ENCODE measurements at places on chromosomes 7 and 10. TPM values are rescaled to one million over a fixed set of nuclear protein-coding genes. Genes with fewer than 3 reads are reported as not detected.

SPDYE6 gene
- not detected for total RNA-seq

PTPRN2 gene
- total RNA-seq, result 2.8 TPM

STOX1 gene
- not detected for total RNA-seq

SEMA3D gene
- total RNA-seq, result 0.79 TPM

CCL26 gene
- total RNA-seq, result not detected

RBM20 gene
- total RNA-seq, result not detected

IFT22 gene
- total RNA-seq, result 12.0 TPM

KCNIP2 gene
- total RNA-seq, result 0.51 TPM

RNF32 gene
- 1.8 TPM for total RNA-seq

TBX20 gene
- not detected for total RNA-seq

DNA sequence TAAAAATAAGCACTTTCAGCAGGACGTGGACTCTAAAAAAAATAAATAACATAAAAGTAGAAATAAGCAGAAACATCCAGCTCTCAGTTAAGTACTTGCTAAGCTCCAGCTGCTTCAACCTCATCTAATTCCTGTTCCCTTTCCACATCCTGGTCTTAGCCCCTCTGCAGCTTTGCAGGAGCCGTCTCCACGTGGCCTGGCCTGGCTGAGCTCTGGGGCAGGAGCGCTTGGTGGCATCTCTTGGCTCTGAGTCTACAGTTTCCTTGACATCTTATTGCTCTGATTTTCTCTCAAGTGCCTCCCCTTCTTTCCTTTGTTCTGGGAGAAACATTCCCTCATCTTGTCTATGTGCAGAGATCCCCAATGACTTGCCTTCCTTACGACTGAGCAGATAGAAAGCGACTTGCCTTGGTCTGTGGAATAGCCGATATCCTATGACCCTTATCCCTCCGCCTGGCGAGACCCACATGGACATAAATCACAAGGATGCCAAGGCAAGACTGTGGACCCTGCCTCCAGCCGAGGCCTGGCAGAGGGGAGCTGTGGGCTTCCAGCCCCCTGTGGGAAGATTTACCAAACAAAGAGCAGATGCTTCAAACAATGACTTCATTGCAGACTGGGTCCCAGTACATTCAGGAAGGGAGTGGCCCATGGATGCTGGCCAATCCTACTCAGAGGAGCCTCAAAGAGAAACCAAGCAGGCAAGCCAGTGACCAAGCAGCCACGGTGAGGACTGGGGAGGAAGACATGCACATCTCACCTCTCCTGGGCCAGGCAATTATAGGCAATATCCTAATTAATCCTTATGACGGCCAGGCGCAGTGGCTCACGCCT is 61.9 kb downstream of the SPOCK2 start:
- peak; percentile 24 for DNase-seq

- DNase-seq, result no peak
Observed at GRCh38 chr7:102188746-102189145, 97.9 kb upstream of the SH2B2 start.

DNA sequence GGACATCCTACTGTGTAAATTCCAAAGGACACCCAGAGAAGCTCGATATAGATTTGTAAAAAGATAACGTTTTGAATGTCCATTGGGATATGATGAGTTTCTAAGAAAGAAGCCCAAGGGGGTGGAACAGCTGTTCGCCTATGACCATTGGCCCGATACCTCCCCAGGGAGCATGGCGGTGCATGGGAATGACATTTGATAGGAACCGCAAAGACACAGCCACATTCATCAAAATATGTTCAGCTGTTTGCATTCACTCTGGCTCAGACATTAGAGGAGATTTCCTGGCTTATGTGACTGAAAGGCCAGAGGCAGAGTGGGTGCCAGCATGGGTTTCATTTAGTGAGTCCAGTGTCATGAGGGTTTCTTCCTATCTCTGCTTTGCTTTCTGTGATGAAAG is 56.0 kb upstream of the BAIAP2L1 start:
- no peak for DNase-seq

- no peak for DNase-seq
Observed at GRCh38 chr7:51850126-51850525, 533.5 kb upstream of the COBL start.

GRCh38 chr10:103307594-103307993 is 30.7 kb downstream of the INA start:
- no peak for DNase-seq

GRCh38 chr10:73983096-73984047 is 14.5 kb upstream of the VCL start:
- peak; percentile 78 for DNase-seq

- DNase-seq, result no peak
Observed at GRCh38 chr7:75689246-75690099, 49.3 kb downstream of the HIP1 start.

DNA sequence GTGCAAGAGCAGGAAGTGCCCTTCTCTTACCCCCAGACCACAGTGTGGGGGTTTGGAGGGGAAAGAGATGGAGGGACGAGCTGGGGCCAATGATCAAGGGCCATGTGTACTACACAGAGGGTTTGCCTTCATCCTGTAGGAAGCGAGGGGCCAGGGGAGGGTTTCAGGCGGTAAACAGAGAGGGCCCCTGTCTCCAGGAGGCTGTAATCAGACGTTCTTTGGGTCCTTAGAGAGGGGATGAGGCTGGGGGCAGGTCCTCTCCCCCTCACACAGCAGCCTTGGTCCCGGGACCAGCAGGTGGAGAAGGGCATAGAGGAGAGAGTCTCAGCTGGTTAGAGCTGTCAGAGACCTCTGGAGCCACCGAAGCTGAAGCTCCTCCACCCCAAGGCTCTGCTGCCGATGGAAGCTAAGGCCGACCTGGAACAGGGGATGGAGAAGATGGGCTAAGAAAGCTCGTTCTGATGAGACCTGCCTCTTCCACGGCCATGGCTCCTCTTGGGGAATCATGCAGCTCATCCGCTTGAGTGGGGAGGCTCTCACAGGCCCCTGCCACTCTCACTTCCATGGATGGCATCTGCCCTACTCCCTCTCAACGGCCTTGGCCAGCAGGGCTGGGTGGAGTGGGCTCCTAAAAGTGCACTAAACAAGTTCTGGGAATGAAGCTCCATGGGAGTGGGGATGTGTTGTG is 3.5 kb downstream of the LOXL4 start:
- no peak for DNase-seq

GRCh38 chr7:157555313-157555712 is 218.5 kb downstream of the DNAJB6 start:
- DNase-seq, result no peak

GRCh38 chr7:50356212-50356944 is 51.9 kb downstream of the IKZF1 start:
- no peak for DNase-seq

- no peak for DNase-seq
Observed at GRCh38 chr10:53699231-53699630, 926.6 kb upstream of the MBL2 start.

DNA sequence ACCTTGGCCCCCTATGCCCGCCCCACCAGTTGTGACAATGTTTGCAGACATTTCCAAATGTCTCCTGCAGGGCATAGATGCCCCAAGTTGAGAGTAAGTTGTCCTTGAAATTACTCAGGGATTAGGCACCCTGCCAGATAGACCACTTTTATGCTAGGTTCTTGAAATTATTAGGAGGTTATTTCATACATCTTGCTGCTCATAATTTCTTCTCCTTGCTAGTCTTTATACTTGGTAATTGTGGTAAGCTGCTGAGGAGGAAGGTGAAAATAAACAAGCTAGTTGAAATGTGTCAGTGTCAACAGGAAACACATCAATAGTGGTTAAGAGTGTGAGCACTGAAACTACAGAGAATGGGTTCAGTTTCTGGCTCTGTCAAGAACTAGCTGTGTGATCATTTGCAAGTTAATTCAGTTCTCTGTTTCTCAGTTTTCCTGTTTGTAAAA is 63.7 kb upstream of the AOAH start:
- DNase-seq, result no peak

DNA sequence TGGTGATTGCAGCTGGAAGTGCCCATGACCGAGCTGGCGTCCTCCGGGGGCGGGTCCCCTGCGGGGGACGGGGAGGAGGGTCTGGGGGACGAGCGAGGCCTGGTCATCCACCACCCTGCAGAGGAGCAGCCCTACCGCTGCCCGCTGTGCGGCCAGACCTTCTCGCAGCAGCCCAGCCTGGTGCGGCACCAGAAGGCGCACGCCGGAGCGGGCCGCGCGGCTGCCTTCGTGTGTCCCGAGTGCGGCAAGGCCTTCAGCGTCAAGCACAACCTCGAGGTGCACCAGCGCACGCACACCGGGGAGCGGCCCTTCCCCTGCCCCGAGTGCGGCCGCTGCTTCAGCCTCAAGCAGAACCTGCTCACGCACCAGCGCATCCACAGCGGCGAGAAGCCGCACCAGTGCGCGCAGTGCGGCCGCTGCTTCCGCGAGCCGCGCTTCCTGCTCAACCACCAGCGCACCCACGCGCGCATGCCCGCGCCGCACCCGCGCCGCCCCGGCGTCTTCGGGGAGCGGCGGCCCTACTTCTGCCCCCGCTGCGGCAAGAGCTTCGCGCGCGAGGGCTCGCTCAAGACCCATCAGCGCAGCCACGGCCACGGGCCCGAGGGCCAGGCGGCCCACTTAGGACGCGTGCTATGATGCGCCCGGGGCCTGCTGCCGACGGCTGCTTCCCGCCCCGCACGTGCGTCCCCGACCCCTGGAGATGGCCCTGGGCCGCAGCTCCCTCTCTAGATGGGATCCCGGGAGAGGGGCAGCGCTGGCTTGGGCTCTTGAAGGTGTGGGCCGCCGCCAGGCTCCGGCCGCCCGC is 28.7 kb downstream of the ZNF775 start:
- DNase-seq, result no peak

DNA sequence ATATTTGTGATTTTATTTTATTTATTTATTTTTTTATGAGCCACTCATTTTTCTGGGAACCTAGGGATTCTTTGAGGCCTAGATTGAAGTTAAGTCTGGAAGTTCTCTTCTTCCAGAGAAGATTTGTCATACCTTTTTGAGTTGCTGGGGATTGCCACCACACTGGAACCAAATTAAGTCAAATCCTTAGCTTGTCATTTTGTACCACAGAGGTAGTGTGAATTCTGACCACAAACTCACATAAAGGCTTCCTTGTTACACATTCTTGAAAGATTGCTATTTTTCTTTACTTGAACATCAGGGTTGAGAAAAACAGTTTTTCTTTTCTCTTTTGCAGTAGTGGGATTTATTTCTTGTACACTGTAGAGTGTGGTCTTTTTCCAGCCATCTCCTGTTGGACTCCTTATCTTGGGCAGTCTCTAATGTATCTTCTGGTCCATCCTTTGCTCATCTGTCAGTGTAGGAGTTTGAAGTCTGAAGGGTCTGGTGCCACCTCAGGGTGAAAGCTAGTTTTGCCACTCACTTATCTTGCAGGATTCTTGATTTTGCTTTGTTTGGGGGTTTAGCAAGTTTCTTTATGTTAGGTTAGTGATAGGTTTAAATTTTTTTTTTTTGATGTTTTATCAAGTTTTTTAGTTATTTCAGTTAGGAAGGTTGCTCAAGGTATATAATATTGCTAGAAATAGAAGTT is 24.8 kb downstream of the PCBD1 start:
- DNase-seq, result no peak

DNA sequence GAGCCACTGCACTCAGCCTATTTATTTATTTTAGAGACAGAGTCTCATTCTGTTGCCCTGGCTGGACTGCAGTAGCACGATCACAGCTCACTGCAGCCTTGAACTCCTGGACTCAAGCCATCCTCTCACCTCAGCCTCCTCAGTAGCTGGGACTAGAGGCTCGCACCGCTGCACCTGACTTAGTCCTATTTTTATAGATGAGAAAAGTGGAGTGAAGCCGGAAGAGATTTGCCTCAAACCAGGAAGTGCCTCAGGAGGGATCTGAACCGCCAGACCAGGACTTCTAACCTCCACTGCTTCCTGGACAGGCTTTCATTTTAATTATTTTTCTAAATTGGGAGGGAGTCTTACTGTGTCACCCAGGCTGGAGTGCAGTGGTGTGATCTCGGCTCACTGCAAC is 17.5 kb upstream of the CLIP2 start:
- DNase-seq, result no peak

- DNase-seq, result no peak
Observed at GRCh38 chr10:118534136-118534535, 61.3 kb downstream of the PRLHR start.

DNA sequence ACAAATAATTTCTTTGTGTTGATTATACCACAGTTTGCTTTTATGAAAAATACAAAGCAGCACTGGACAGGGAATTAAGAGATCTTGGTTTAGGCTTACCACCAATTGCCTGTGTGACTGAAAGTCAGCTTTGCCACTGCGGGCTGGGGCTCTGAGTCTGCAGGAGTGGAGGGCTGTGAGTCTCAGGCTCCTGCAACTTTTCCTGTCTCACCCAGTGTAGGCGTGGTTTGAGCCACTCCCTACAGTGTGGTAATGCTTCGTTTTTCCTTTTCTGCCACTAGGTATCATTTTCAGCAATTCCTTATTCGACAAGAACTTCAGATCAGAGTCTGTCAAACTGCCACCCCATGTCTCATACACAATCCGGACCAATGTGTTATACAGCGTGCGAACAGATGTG is 180.6 kb downstream of the ABCA13 start:
- DNase-seq, result peak; percentile 12

DNA sequence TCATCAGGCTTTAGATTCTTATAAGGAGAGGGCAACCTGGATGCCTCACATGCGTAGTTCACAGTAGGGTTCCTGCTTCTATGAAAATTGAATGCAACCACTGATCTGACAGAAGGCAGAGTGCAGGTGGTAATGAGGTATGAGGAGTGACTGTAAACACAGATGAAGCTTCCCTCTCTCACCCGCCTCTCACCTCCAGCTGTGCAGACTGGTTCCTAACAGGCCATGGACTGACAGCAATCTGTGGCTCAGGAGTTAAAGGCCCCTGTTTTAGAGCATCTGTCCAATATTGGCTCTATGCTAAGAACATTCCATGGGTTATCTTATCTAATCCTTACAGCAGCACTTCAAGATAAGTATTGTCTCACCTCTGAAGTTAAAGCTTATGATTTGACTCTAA is 213.5 kb upstream of the NRP1 start:
- no peak for DNase-seq

DNA sequence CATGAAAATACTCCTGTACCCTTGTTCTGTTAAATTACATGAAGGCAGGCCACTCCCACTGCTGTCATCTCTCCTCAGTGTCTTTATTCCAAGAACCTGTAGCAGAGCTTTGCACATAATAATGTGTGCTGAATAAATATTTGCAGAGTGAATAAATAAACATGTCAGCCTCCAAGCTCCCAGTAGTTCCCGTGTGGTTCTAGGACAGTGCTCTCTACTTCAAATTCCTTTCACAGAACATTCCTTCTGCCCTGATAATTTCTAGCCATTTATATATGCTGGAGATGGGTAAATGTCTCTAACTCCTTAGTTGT is 20.3 kb upstream of the HYAL4 start:
- DNase-seq, result peak; percentile 55

All from bronchial epithelial cell (primary cell).